HFFc6 (cell line): ENCODE measurements at places on chromosomes 12 and 14. TPM values are rescaled to one million over a fixed set of nuclear protein-coding genes. Genes with fewer than 3 reads are reported as not detected.

DNA sequence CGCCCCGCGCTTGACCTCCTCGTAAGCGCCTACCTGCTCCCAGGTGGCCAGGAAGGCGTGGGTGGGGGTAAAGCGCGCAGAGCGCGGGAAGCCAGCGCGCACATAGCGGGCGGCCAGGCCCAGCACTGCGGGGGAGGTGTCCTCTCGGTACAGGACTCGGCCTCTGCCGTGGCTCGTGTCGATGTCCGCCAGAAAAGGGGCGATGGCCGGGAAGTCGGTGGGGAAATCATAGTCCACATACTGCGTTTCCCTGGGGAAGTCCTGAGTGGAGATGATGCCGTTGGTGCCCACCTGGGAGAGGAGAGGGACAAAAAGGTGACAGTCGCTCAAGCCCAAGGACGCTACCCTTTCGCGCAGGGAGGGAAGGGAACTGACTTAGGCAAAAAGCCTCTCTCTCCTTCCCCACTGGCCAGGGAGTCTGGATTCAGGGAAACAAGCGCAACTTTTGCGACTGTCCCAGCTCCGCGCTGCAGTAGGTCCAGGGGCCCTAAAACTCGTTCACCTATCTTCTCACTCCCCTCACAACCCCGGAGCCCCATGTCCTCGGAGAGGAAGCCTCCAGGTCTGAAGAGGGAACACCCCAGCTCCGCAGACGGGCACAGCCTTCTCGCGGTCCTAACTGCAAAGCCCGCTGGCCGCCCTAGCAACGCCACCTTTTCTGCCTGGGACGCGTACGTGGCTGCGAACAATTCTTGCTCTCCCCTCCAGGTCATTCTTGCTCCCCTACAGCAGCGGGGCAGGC lies 815 bp downstream of the NID2 start:
- DNase-seq: no peak

DNA sequence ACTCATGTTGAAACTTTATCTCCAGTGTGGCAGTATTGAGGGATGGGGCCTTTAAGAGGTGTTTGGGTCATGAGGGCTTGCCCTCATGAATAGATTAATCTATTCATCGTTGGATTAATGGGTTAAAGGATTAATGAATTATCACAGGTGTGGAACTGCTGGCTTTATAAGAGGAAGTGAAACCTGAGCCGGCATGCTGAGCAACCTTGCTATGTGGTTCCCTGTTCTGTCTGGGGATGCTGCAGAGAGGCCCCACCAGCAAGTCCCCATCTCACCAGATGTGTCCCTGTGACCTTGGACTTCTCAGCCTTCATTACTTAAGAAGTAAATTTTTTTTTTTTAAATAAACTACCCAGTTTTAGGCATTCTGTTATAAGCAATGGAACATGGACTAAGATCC lies 109.6 kb downstream of the DYRK2 start:
- no peak for DNase-seq

GRCh38 chr12:78269620-78270019 lies 438.9 kb downstream of the NAV3 start:
- no peak for DNase-seq

Gene CNTN1
- total RNA-seq: not detected in 3 replicates

DNA sequence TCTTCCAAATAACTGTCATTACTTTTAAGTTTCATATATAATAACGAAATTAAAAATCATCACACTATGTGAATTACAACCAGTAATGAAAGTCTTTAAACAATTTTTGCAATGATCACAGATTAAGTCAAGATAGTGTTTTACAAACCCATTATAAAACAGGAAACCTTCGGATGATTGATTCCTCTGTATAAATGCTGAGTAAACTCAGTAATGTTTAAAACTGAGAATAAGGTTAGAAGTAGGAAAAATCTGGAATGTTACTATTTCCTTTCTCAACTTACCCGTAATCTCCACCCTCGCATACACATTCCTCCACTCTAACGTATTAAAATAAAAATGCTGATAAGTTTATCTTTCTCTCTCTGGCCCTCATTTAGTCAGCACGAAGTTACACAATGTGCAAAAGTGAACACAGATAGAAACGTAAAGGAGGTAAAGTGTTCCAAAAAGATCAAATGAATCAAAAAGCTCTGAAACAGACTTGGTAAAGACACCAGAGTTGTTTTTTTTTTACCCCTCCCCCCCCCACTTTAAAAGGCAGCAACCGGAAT lies 1.6 kb downstream of the ZFC3H1 start:
- DNase-seq: peak; percentile 46

DNA sequence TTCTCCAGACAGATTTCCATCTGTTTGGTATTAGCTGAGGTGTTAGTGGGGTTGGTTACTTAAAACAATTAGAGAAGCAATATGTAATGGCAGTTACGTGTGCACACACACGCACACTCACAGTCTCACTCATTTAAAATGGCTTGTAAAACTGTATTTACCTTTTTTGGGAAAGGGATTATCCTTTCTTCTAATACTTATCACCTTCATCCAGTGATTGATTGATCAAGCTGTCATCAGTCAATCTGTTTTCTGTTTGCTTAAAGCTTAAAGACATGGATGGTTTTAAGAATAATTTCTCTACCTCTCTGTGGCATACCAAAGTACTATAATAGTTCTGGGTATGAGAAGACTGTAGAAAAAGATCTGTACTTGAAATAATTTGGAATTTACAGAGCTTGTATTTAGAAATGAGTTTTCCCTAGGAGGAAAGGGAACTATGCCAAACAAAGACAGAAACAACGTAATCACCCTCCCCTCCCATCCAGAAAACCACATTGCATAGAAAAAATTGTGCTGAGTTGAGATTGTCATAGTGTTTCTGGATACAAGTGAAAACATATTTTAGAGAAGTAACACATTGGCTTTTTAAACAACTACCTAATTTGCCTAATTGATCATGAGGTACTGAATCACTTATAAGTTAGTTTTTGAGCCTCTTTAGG lies 455.8 kb downstream of the PCNX1 start:
- no peak for DNase-seq

Gene FAM186B
- 0.12 to 0.41 TPM (median 0.23 TPM) in 3 replicates for total RNA-seq

Gene NEUROD4
- not detected in 2 replicates for total RNA-seq

DNA sequence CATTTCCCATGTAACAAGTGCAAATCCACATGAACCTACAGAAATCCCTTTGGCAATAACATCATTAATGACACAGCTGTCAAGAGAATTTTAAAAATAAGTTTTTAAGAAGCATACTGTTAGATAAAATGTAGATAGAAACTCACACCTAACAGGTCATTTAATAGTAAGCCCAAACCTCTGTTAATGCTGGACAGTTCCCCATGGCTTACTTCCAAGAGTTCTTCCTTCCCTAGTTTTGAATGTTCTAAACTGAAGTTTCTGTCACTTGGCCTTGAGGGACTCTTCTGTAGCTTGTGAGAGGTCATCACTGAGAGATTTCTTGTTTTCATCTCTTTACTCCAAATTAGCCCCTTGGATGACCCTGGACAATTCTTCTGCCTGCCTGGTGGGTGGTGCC lies 22.7 kb downstream of the OTX2 start:
- DNase-seq: no peak

DNA sequence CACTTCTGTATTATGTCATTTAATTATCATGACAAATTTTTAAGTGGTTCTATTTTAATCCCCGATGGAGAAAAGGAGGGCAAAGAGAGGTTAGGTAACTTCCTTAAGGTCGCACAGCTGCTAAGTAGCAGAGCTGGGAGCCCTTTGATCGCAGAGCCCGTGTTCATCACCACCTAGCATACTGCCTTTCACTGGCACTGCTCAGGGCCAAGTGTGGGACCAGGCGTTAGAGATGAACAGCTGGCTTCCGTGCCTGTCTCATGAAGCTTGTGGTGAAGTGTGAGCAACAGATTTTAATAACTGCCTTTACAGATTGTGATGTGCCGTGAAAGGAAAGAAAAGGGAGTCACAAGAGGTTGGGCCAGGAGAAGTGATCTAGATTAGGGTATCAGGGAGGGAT lies 273.6 kb downstream of the AKAP6 start:
- DNase-seq: no peak

GRCh38 chr14:35286003-35286600 lies 6.1 kb upstream of the PSMA6 start:
- no peak for DNase-seq

Gene CLEC4C
- not detected in 3 replicates for total RNA-seq

DNA sequence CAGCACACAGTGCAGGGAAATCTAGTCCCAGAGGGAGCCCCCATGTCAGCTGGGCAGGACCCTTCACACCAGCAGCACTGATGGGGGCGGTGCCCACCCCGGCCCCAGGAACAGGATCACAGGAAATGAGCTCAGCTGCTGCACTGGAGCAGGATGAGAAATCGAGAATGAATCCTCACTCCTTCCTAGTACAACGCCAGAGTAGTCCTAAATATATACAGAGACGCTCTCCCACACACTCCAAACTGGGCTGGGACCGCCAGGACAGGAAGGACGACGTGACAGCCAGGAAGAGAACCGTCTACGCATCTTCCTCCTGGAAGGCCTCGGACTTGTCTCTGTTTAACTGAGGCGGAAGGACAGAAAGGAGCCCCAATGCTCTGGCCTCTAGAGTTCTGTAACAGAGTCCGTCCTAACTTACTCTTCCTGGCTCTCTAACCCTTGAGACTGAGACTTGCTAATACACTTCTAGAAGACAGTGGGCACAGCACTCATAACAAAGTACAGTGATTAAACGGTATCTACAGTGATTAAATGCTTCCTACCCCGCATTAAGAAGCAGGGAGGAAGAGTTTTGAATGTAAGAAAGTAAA lies 33.4 kb downstream of the CDC42BPB start:
- DNase-seq: peak; percentile 40

Gene CNIH1
- total RNA-seq: 189 to 208 TPM (median 191 TPM) in 3 replicates

Gene KRT77
- not detected in 3 replicates for total RNA-seq

Gene OR6C4
- total RNA-seq: not detected in 3 replicates

GRCh38 chr14:89445273-89445973 lies 28.4 kb upstream of the FOXN3 start:
- no peak for DNase-seq

DNA sequence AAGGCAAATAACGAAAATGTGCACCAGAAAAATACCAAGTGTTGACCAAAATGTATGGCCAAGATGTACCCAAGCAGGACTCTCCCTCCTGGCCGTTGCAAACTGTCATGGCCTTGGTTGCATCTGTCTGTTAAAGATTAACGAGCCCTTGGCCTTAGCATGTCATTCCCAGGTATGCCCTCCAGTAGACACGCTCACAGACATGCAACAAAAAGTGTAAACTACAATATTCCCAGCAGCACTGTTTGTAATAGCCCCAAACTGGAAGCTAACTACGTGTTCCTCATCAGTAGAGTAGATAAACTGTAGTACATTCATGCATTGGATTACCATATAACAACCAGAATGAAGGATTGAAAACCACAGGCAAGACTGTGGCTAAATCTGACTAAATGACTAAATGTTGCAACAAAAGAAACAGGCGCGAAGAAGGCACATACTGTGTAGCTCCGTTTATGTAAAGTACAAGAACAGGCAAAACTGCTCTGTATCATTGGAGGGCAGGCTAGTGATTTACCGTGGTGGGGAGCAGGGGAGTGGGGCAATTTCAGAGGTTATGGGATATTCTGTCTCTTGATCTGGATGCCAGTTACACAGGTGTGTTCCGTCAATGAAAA lies 232.8 kb upstream of the DIO3 start:
- DNase-seq: no peak

DNA sequence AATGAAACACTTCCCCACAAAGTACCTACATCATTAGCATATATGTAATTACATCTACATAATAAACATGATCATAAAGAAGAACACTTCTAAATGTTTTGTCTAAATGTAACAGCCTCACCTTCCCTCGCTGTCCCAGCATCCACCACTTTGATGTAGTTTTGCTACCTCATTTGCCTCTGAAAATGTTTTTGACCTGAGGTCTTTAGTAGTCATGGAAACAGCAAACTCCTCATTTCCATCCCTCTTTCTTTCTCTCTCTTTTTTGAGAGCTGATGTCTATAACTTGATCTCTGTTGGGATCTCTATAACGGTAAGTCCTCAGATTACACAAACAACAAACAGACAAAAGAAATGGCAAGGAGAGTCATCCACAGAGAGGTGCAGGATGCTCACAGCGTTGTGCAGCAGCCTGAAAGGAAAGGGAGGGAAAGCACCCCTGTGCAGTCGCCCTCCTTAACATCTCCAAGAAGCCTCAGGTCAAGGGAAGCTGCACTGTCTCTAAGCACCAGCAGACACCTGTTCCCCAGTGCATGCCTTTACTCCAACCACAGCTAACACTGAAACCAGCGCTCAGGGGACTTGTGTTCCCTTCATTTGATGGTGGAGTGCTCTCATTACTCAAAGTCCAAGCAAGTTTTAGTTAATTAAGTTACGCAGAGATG lies 268.7 kb downstream of the TMEM132D start:
- no peak for DNase-seq

Gene KLRK1
- not detected in 3 replicates for total RNA-seq

Gene CCDC177
- not detected in 2 replicates for total RNA-seq

- no peak for DNase-seq
Measured at GRCh38 chr12:13121568-13121967, 18.1 kb upstream of the GSG1 start.

- DNase-seq: no peak
Measured at GRCh38 chr12:90393652-90394051, 561.3 kb downstream of the CCER1 start.
